CD4-positive, CD25-positive, alpha-beta regulatory T cell (primary cell): ENCODE measurements at places on chromosomes 11 and 22. TPM values are rescaled to one million over a fixed set of nuclear protein-coding genes. Genes with fewer than 3 reads are reported as not detected.
A peak's percentile ranks its signal among the peaks of the same experiment; 100 is the strongest.

DNA sequence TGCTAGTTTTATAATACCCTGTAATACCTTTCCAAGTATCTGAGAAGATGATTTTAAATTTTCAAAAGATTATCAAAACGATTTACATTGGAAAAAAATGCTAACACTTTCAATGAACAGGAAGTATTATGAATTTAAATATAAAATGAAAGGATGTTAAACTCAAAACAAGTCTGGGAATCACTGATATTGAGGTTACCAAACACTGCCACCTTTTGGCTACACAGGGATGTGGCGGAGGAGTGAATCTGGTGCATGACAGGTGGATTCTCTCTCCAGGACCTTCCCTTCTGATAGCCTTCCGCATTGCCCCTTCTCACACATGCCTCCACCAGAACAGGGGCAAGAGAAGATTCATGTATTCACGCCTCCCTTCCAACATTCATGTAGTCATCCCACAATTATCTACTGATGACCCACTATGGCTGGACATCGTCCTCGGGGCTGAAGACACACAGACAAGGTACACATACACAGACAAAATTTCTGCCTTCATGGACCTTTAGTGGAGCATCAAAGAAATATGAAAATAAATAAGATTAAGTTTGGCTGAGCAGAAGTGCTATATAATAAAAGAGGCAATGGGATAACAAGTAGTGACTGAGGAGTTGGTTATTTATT lies 34.7 kb downstream of the ATG16L2 start:
- peak; percentile 48 for DNase-seq

Gene TMEM191C
- polyA plus RNA-seq: 1.2 TPM

DNA sequence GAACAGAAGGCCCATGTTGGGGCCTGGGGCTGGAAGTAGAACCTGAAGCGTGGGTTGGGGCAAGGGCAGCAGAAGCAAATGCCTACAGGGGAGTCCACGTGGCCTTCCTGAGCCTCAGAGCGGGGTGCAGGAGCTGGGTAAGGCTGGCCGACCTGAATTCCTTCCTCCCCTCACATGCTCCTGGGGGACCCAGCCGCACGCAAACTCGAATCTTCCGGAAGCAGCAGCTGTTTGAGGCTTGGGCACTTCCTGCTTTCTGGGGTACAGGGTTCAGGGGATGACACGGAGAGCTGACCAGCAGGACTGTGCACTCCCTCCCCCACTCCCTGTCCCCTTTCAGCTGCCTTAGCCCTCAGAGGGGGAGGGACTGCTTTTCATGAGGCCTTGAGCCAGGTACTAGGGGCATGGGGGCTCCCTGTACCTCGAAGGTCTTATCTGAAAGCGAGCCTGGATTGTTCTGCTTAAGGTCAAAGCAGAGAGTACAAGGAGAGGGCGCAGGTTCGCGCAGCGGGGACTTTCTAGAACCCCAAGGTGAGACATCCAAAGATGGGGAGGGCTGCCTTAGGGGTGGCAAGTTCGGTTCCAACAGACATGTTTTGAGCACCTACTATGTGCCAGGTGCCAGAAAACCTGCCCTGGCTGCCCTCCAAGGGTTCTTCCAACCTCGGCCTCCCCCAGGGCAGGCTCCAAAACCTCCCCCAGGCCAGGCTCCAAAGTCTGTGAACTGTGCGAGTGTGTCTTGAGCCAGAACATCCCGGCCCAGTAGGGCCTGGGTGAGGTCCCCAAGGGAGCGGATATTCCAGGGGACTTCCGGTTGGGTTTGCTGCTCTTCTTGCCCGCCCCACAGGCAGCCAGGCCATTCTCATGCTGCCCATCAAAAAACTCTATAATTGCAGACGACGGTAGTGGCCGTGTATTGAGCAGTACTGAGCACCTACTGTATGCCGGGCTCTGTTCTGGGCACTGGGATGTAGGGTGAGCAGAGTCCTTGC lies 1.7 kb downstream of the NCF4 start:
- DNase-seq: no peak

DNA sequence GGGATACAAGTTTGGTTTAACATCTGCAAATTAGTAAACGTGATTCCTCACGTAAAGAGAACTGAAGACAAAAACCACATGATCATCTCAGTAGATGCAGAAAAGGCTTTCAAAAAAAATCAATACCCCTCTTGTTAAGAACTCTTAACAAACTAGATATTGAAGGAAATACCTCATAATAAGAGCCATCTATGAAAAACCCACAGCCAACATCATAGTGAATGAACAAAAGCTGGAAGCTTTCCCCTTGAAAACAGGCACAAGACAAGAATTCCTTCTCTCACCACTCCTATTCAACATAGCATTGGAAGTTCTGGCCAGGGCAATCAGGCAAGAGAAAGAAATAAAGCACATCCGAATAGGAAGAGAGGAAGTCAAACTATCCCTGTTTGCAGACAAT lies 160.5 kb downstream of the CSNK2A3 start:
- no peak for DNase-seq

Gene ASRGL1
- 3.5 TPM for polyA plus RNA-seq

DNA sequence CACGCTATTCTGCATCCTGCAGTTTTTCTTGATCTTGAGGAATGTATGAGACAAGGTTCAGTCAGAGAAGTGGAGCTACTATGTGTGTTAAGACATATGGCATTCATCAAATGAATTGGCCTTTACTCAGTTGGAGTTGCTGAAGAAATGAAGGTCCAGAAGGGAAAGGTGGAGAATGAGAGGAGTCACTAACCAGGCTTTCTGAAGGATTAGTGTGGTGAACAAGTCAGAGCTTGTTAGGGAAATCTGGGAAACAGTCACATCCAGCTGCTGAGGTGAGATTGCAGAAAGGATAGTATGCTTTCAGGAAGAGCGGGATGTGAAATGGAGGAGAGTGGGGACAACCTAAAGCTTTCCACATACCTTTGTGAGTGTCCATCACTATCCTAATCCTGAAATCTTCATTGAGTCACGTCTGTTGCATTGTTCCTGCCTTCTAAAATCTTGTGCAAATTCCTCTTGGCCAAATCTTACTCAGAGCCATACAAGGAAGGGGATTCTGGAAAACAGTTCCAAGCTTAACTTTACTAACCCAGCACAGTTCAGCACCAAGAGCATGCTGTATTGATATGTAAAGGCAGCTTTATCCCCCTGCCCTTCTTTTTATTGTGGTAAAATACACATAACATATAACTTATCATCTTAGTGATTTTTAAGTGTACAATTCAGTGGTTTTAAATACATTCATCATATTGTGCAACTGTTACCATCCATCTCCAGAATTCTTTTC lies 11.4 kb upstream of the PITPNB start:
- no peak for DNase-seq

Gene KCNE3
- polyA plus RNA-seq: not detected

Gene P4HA3
- polyA plus RNA-seq: not detected

DNA sequence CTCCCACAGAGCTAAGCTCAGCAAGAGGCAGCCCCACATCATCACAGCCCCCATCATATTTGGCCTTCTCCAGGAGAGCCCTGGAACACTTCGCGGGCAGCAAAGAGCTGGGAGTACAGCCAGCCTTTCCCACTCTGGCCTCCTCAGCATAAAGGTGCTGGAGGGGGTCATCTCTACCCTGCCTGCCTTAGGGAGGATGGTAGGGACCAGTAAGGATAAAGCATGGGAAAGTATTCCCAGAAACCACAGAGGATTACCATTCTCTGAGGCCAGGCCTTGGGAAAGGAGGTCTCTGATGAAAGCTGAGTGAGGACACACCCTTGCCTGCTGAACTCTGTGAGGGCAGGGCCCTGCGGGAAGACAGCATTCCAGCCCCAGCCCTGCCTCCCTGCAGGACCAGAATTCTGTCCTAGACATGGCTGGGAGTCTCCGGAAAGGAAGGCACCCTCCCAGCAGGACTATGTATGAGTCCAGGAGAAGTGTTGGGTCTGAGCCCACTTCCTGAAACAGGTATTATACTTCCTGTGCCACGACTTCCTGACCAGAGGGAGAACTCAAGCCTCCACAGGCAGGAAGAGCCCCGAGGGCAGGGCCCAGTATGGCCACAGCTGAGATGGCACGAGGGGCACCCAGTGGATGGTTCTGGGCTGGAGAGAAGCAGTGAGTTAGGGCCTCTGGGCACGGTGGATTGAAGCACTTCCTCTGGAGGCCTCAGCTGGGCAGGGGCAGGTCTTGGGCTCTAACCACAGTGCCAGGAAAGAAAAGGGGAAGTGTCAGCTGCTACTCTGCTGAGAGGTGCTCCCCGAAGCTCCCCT lies 12.9 kb upstream of the CASTOR1 start:
- peak; percentile 42 for DNase-seq

DNA sequence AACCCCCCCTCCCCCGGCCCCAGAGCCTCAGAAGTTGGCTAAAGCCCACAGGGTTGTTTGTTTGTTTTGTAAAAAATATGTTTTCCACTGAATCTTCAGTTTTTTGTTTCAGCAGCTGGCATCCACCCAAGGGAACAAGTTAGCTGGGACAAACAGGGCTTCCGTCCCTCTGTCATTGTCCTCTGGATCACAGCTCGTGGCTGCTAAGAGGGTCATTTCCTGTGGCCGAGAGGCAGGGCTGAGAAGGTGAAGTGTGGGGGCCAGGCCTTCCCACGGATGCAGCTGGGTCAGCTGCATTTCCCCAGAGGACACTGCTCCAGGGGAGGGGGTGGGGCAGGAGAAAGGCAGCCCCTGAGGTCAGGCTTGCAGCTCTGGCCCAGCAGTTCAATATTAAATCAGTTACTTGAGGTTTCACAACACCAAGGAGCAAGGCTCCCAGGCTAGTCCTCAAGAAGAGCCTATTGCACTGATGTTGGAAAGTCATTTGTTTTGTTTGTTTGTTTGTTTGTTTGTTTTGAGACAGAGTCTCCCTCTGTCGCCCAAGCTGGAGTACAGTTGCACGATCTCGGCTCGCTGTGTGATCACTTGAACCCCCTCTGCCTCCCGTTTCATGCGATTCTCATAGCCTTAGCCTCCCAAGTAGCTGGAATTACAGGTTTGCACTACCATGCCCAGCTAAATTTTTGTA lies 34.4 kb upstream of the SMTN start:
- no peak for DNase-seq

- DNase-seq: no peak
These were observed 10.4 kb downstream of the PACSIN2 start for GRCh38 chr22:43004362-43005035.

GRCh38 chr22:33209930-33210784 lies 152.0 kb upstream of the SYN3 start:
- DNase-seq: peak; percentile 34

Gene GP1BB
- not detected for polyA plus RNA-seq

DNA sequence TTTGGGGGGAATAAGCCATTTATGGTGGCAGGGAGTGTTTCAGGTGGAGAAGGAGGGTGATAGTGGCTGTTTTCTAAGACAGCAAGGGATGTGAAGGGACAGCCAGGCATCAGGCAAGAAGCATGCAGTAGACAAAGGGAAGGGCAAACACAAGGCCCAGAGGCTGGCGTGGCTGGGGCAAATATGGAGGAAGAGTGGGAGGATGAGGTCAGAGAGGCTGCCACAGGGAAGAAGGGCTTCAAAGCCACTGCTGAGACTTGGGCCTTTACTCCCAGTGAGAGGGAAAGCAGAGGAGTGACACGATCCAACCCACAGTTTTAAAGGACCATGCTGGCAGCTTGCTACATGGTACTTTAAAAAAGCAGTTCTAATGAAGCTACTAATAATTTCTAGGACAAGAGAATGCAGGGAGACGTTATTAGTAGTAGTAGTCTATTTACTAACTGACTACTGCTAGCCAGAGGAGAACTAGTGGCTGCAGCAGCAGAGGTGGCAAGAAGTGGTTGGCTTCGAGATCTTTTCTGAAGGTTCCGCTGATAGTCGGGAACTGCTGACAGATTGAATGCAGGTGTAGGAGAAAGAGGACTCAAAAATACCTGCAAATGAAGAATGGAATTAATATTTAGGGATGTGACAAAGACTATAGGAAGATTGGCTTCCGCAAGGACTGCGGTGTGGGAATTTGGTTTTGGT lies 13.7 kb downstream of the KMT5B start:
- DNase-seq: no peak

- peak; percentile 85 for DNase-seq
These were observed 5.3 kb upstream of the LRRN4CL start for GRCh38 chr11:62694455-62695167.

DNA sequence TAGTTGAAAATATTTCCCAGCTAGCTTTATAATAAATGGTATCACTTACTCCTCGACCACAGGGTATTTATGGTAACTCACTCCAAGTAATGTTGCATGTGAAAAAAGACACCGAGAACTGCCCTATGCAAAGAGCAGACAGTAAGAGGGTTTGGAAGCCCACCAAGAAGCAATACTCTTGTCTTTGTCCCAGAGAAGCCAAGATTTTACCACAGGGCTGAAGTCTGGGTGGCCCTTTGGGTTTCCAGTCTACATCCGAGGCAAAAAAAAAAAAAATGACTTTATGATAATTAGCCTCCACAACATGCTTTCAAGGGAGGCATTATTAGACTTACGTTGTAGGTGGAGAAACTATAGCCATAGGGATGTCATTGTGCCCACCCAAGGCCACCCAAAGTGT lies 83.6 kb downstream of the CCDC34 start:
- DNase-seq: no peak

- peak; percentile 29 for DNase-seq
These were observed 5.3 kb upstream of the INS start for GRCh38 chr11:2166091-2166851.

DNA sequence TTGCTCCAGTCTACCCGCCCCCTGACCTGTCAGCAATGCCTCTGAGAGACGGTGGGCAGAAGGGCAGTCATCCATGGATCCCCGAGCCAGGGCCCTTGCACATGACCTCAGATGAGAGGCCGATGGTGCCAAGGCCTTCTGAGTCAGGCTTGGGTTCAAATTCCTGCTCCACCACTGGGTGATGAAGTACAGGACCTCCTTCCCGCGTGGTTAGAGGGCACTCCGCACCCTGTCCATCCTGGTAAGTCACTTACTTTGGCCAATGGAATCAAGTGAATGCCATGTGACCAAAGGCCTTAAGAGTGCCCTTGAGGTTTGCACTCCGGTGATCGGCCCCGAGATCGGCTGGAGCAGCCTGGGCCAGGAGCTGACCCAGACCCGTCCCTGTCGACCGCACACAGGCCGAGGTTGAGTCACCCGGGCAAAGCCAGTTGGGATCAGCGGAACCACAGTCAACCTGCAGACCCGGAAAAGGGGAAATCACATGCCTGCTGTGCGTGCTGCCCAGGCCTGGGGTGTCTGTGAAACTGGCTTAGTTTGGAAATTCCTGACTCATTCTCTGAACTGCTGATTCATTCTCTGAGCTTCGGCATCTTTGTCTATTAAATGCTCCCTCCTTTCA lies 48.9 kb downstream of the RTL6 start:
- DNase-seq: no peak

Gene SLC22A8
- not detected for polyA plus RNA-seq

DNA sequence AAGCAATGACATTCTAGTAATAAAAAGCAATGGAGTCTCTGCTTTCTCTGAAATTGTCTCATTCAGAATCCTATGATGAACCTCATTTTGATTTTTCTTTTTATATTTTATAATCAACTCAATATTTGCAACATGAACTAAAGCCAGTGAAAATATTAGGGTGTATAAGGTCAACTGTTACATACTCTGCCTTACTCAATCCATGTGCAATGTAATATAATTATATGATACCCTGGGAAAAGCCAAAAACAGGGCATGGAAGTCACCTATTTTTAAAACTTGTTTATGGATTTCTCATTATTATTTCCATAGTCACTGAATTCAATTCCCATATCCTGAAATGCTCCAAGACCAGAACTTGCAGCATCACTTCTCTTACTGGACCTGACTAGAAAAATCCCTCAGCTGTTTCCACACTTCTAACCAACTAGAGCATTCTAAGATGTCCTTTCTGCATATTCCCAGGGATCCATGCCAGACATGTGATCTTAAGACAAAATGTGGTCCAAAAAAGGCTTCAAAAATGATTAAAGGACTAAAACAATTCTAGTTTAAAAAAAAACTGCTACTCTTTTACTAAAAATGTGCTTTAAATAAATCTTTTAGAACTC lies 97.3 kb downstream of the GUCY1A2 start:
- DNase-seq: no peak

Gene OR51B4
- not detected for polyA plus RNA-seq

GRCh38 chr11:116062129-116062489 lies 557.9 kb upstream of the CADM1 start:
- no peak for DNase-seq
